ENCODE measurements at places on chromosomes 13 and 19.
A peak's percentile ranks its signal among the peaks of the same experiment; 100 is the strongest.

GRCh38 chr13:44046428-44046827, 166.7 kb downstream of the LACC1 start:
- no peak for DNase-seq

- DNase-seq = no peak
These were observed at the start of gene RASA3 for GRCh38 chr13:114132419-114133121. TSS of gene RASA3 (minus strand) at chr13:114132623. CDS start at chr13:114132489, 134 bp downstream.

- DNase-seq = no peak
These were observed 73.6 kb upstream of the STK24 start for GRCh38 chr13:98650396-98651107.

DNA sequence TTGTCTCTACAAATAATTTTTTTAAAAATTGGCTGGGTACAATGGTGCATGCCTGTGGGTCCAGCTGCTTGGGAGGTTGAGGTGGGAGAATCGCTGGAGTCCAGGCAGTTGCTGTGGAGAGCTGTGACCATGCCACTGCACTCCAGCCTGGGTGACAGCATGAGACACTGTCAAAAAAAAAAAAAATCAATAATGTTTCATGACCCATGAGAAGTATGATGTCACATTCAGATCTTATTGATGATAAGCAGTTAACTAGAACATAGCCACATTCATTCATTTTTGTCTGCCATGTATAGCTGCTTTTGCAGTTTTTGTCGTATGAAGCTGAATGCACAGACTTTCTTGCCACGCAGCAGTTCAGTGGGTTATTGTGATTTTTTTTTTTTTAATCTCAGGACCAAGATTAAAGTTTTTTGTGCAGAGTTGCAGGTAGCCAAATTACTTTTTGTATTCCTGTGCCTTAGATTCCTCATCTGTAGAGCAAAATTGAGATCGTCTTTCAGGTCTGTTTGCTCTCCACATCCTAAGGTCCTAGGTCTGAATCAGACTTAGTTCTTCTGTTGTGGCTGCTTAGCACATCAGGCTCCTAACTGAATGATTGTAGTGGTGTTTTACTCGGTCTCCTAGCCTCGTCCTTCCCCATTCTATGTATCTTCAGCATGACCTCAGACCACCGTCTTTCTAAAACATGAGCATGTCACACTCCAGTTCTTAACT, 145.2 kb downstream of the GGACT start:
- peak; percentile 31 for DNase-seq

DNA sequence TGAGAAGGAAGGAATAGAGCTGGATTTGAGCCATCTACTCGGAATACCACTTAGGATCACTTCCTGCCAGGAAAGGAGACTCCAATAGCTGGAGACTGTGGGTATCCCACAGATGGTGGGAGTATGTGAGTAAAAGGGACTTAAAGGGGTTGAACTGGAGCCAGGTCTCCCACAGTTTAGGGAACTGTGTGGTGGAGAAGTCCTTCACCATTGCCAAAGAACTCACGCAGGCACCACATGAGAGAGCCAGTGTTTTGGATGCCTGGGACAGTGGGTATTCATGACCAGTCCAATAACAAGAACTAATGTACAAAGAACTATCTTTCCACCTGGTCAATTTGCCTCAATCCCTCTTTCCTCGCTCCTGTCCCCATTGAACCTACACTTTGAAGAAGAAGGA, 24.4 kb upstream of the MYCBP2 start:
- no peak for DNase-seq

- no peak for DNase-seq
These were observed 27.9 kb downstream of the UGGT2 start for GRCh38 chr13:96025283-96025682.

DNA sequence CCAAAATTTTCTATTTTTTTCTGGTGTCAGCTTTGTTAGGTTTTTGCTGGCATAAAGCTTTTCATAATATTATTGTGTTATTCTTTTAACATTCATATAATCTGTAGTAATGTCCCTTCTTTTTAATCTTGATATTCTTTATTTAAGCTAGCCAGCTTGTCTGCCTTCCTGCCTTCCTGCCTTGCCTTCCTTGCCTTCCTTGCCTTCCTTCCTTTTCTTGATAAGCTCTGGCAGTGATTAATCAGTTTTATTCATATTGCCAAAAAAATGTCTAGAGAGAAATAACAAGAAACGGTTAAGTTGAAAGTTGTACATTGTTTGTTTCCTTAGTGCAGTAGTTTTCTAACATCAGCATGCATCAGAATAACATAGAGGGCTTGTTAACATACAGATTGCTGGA, 257.5 kb downstream of the MAB21L1 start:
- DNase-seq = no peak

GRCh38 chr19:51676566-51677083, 16.5 kb upstream of the SPACA6 start:
- DNase-seq = no peak

GRCh38 chr13:99548448-99548847, 47.2 kb downstream of the TM9SF2 start:
- DNase-seq = no peak

DNA sequence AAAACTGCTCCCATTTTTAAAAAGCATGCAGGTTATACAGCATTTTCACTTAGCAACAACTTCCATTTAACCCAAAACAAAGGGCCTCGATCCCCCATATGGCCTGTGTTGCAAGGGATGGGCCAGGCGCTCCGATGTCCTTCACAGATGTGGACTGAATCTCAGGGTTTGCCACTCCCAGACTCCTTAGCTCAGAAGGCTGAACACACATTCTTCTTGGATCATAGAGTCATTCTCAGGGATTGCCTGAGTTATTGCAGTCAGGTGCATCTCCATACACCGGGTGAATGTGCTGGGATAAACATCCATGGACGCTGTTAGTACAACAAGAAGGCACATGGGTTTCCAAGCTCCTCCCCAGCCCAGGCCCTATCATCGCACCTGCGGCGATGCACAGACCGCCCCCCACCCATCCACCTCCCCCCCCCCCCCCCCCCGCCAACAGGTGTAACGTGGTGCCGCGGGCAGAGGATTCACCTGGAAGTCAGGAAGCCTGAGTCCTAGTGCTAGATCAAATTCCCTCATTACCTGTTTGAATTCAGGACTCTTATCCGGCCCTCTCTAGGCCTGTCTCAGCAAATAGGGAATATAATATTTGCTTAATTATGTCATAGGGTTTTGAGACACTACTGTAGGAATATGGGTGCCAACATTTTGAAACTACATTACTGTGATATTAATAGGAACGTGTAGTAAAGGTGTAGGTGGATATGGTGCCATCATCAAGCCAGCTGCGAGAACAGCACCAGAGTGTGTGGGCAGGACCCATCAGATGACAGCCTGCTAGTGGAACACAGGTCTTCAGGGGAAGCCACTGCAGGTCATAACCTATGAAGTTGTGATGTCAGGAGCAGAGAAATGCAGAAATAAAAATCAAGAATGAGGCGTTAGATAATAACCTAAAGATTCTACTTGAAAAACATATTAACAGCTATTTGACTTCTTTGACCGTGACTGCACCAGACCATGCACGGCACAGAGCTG, 110.9 kb downstream of the SACS start:
- DNase-seq = no peak

DNA sequence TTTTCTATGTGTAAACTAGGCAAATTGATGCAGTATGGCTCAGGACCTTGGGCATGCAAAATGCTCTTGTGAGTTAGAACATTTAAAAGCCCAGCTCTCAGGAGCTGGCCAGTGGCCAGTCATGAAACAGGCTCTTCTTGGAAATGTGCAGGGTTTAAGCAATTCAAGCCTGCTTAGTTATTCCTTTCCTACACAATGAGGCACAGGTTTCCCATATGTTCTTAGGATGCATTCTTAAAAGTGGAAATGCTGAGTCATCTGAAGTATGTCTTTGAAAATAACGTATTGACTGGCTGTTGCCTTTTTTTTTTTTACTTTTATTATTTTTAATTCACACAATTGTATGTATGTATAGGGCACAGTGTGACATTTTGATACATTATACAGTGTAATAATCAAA, 300.7 kb downstream of the SLC7A1 start:
- DNase-seq = no peak

DNA sequence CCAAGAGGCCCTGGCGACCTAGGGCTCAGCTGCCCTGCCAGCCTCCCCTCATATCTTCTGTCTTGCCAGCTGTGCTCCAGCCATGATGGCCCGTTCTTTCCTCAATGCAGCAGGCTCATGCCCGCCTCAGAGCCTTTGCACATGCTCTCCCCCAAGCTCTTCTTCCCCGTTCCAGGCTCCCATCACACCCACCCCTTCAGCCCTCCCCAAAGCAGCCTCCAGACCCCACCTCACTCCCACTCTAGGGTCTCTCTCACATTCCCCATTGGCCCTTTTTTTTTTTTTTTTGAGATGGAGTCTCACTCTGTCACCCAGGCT, 29.9 kb upstream of the ATP1A3 start:
- no peak for DNase-seq

GRCh38 chr13:95099541-95099940, 201.7 kb downstream of the ABCC4 start:
- DNase-seq = no peak

- DNase-seq = no peak
These were observed 32.1 kb downstream of the SBNO2 start for GRCh38 chr19:1141944-1142343.

DNA sequence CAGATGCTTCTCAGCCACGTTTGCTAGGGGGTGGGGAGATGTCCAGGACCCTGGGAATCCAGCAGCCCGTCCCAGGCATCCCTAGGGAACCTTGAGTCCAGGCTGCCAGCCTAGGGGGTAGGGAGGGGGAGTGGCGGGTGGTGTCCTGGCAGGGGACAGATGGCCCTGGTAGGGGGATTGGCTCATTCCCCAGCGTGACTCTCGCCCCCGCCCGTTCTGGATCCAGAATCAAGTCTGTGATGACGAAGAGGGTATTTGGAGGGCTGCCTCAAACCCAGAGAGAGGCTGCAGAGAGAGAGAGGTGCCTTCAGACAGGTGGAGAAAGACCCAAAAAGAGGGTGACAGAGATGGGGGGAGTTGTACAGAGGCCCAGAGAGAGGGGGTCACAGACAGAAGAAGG, 4.1 kb downstream of the SLC17A7 start:
- no peak for DNase-seq

DNA sequence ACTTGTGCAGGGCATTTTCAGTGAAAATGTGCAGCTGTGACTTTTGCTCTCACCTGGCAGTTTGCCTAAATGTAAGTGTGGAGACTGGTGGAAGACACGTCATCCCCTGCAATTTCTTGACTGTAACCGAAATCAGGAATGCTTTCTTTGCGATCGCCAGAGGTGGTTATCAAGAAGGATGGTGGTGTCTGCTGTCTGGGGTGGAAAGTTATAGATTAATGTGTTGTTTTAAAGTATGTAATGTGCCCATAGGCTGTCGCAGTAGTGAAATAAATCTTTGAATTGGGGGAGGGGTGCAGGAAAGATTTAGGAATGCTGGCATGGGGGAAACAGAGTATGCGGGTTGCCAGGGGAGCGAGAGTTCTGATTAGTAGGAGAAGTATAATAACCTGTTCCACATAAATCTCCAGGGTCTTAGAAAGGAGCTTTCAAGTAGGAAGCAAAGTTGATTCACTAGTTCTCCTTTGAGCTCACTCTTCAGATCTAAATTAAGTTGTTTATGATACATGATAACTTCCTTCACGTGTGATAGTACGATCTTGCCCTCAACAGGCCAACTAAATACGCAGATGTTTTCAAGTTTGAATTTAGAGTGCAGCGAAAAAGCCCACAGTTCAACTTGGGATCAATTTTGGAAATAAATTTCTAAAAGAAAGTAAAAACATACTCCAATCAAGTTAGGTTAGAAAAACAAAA, 1520.0 kb upstream of the SLC10A2 start:
- no peak for DNase-seq

- no peak for DNase-seq
These were observed 46.5 kb downstream of the DNM2 start for GRCh38 chr19:10764340-10764894.

DNA sequence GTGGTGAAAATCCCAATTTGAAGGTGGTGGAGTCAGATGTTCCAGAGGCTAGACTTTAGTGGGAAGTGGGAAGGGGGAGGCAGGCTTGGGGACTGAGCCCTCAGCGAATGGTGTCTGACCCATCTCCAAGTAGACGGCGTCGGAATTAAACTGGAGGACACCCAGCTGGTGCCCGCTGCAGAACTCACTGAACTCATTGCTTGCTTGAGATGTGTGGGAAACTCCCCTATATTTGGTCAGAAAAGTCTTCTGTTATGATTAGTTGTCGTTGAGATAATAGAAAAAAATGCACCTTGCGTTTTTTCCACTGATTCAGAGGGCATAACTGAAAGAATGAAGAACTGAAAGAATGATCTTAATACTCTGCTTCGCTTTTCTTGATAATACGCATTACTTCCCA, 871 bp upstream of the ZNF583 start:
- DNase-seq = no peak

DNA sequence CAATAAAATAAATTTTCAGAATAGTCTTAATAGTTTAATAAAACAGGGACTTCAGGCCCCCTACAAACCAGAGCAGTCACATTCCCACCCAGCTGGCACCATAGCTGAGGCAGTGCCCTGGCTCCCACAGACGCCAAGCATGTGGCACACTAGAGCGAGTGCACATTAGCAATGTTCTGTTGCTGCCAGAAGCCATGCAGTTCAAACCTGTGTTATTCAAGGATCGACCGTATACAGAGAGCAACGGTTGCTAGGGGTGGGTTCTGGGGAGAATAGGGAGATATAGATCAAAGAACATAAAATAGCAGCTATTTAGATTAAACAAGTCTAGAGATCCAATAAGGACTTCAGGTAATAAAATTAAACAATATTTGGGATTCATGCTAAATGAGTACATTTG, 419.3 kb upstream of the KLHL1 start:
- DNase-seq = no peak

GRCh38 chr13:104984296-104984818, 1551.1 kb downstream of the EFNB2 start:
- no peak for DNase-seq

DNA sequence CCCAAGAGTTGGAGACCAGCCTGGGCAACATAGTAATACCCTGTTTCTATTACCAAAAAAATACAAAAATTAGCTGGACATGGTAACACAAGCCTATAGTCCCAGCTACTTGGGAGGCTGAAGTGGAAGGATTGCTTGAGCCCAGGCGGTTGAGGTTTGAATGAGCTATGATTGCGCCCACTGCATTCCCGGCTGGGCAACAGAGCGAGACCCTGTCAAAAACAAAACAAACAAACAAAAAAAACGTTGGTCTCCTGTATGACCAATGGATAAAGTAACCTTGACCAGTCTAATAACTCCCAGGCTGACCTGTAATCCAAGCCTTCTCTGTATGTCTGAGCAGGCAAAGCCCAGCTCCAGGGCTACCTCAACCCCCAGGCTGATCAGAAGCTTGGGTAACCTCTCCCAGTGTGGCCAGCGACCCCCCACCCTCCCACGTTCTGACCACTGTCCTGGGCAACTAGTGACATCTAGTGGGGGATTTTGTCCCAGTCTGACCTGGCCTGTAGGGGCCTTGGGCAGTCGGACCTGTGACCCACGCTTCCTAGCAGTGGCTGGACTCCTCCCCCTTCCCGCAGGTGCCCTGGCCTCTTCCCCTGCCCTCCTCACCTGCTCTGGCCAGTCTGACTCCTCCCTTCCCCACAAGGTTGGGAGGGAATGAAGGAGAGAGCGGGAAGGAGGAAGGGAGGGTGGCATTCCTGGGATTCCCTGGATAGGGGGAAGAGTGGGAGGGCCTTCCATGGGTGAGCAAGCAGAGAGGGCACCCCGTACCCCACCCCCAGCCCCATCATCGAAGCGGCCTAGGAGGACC, 1.0 kb upstream of the BCAM start:
- peak; percentile 31 for DNase-seq
